ENCODE measurements at places on chromosomes 2 and 18.

GRCh38 chr2:85684380-85684779, 9.8 kb upstream of the GNLY start:
- DNase-seq = no peak

DNA sequence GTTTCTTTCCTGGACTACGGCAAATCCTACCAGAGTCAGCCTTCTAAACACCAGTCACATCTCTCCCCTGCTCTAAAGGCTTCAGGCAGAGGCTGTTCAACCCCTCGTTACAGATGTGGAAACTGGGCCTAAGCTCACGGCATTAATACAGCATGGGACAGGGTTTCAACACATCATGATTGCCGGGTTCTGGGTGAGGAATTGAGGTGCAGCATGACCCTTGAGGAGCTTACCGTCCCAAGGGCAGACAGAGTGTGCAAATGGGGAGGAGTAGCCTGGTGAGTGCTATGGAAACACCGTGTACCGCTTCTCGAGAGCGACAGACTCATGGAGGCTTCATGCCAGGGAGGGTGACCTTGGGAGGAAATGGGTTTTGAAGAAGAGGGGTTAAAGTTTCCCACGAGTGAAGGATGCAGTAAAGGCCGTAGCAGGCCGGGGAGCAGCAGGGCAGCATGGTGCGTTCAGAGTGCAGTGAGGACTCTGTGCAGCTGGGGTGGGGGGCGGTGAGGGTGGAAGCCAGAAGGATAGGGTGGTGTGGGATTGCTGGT, 51.1 kb downstream of the TGOLN2 start:
- no peak for DNase-seq

DNA sequence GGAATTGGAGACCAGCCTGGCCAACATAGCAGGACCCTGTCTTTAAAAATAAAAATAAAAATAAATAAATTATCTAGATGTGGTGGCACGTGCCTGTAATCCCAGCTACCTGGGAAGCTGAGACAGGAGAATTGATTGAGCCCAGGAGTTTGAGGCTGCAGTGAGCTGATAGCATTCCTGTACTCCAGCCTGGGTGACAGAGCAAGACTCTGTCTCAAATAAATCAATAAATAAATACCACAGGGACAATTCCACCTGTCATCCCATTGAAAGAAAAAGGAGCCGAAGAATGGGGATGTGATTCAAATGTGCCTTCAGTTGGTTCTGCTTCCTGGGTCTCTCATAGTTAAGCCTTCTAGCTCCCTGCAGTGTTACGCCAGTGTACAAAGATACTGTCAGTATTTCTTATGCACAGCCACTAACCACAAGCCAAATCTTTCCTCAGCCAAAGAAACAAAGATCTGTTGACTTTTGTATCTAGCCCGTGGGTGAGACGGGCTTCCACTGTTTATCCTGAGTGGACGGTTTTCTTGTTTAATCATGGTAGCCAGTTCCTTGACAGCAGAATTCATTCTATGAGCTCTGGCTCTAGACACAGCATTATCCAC, 12.6 kb downstream of the LGALSL start:
- no peak for DNase-seq

DNA sequence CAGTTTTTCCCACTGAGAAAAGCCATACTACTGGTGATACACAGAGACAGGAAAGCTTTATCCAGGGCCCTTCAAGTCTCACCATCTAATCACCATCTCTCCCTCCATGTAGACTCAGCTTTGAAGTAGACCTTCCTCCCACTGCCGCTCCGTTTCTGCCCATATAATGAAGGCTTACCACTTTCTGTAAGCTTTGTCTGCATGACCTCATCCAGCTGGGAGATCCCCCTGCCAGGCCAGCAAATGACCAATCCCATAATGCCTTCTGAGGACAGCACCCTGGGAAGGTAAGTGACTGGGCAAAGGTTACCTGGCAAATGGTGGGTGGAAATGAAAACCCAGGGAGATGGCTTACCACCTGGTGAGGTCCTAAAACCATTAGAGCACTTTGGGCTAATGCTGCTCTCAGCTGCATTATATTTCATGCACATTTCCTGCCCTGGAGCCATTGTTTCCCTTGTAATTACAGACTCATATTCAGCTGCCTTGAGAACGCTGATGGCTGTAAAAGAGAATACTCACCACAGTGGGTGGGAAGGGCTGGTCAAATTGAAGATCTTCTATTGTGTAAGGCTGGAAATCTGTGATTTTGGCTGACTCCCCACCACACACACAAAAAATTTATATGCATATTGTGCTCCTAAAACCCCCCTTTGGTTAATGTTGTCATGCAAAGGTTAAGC, 350.7 kb upstream of the SYT4 start:
- DNase-seq = no peak

DNA sequence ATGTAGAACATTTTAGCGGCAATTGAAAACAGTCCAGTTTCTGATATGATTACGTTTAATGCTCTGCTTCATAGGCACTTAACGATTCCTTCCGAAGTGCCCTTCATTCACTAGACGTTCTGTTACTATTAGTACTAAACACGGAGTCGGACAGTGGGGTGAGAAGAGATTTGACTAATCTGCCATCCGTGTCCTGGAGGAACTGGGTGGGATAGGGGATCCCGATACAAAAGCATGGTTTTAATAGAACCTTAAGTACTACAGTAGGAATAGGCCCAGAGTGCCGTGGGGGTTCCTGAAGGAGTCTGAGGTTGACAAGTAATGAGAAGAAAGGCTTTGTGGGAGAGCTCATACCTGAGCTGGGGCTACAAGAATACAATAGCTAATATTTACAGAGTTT, 631 bp downstream of the MORN2 start:
- no peak for DNase-seq

DNA sequence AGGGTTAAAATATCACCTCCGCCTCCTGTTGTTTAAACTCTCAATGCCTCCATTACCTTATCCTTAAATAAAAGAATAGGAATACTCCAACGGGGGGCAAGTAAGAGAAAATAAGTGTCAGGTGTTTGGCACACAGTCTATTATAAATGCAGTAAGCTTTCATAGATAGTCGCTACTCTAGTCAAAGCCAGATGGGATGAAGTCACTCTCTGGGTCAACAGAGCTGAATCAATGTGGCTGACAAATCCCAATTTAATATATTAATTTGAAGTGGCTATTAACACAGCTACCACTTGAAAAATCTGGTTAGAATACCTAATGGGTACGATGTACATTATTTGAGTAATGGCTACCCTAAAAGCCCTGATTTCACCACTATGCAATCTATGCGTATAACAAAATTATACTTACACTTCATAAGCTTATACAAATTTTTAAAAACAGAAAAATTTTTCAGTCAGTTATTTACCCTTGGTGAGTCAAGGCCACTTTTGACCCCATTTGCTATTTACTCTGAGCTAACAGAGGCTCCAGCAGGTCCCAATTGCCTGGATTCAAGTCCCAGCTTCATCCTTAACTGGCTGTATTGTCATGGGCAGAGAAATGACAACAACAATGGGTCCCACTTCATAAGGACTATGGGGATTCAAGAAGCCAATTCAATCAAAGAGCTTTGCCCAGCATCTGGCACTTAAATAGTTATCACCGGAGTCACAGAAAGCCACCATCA, 167.5 kb upstream of the PID1 start:
- no peak for DNase-seq

- DNase-seq = no peak
Observed at GRCh38 chr2:189424961-189425360, 16.3 kb upstream of the WDR75 start.

Measured in stimulated activated CD4-positive, alpha-beta T cell treated with anti-CD3 and anti-CD28 coated beads, Interleukin-1b, Interleukin-23, amount 100 ng/mL, for 1 hour (primary cell).